Left ventricle myocardium inferior (tissue), 1 donor: ENCODE measurements at places on chromosomes 2 and 18. TPM values are rescaled to one million over a fixed set of nuclear protein-coding genes. Genes with fewer than 3 reads are reported as not detected.

KLHL41 gene
- total RNA-seq = 163 TPM

LIPG gene
- not detected for total RNA-seq

SKA1 gene
- 0.44 TPM for total RNA-seq

SALL3 gene
- 0.36 TPM for total RNA-seq

ANKRD62 gene
- total RNA-seq = not detected

KDM3A gene
- total RNA-seq = 36.2 TPM

CD8A gene
- 0.63 TPM for total RNA-seq

CHRND gene
- not detected for total RNA-seq

FAM228A gene
- total RNA-seq = 0.11 TPM

CFAP65 gene
- not detected for total RNA-seq

CCDC85A gene
- total RNA-seq = 4.4 TPM

CPS1 gene
- 4.9 TPM for total RNA-seq

FAM161A gene
- total RNA-seq = 1.2 TPM

MERTK gene
- 4.7 TPM for total RNA-seq

- peaks cover 6% of the 10 kb centered on the region for H3K4me1 ChIP-seq
- DNase-seq = no peak
- H3K4me3 ChIP-seq = no peak overlapping the region
- H3K27ac ChIP-seq = no peak overlapping the region
- H3K27me3 ChIP-seq = no peaks in the 10 kb centered on the region
These were observed 42.8 kb downstream of the PPP4R1 start for GRCh38 chr18:9571546-9571945.

DNA sequence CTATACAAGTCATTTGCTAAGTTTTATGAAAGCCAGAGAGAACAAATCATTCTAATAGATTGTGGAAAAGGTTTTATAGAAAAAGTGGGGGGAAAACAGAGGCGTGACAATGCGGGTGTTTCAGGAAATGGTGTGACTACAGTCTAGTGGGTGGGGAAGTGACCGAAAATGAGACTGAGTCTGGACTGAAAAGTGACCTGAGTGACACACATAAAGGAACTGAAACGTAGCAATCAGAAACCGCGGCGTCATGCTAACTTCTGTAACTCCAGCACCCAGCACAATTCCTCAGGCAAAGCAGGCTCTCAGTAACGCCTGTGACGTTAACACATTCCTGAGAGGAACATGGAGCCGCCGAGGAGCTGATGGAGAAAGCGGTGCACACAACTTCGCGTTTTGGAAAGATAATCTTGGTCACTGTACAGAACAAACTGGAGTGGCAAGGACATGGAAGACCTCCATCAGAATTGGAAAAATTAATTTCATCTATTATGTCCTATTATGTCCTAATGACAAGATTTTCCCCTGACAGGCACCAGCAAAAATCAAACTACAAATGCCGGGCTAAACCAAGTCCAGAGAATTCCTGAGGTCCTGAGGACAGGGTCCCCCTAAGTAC is 1.4 kb upstream of the CD226 start:
- no peaks in the 10 kb centered on the region for H3K36me3 ChIP-seq
- peaks cover 23% of the 10 kb centered on the region for H3K4me1 ChIP-seq
- H3K4me3 ChIP-seq = peak overlapping the region; percentile 40
- peak overlapping the region; percentile 30 for H3K27ac ChIP-seq
- peak; percentile 24 for DNase-seq

GRCh38 chr18:21074336-21075323 is 37.0 kb downstream of the ROCK1 start:
- no peaks in the 10 kb centered on the region for H3K27me3 ChIP-seq
- no peak overlapping the region for H3K27ac ChIP-seq
- H3K36me3 ChIP-seq = no peaks in the 10 kb centered on the region
- no peak overlapping the region for H3K4me3 ChIP-seq
- peaks cover 66% of the 10 kb centered on the region for H3K4me1 ChIP-seq

GRCh38 chr2:88807237-88807962 is 115.9 kb downstream of the RPIA start:
- peaks cover 29% of the 10 kb centered on the region for H3K27me3 ChIP-seq
- H3K4me1 ChIP-seq = no peaks in the 10 kb centered on the region
- H3K27ac ChIP-seq = no peak overlapping the region

GRCh38 chr18:79555885-79556284 is 123.7 kb upstream of the CTDP1 start:
- H3K27me3 ChIP-seq = peaks cover 3% of the 10 kb centered on the region
- no peak overlapping the region for H3K4me3 ChIP-seq
- no peak for DNase-seq
- H3K27ac ChIP-seq = no peak overlapping the region
- H3K4me1 ChIP-seq = no peaks in the 10 kb centered on the region

GRCh38 chr2:27809761-27810241 is 38.3 kb downstream of the MRPL33 start:
- H3K27me3 ChIP-seq = no peaks in the 10 kb centered on the region
- peaks cover 12% of the 10 kb centered on the region for H3K4me1 ChIP-seq
- H3K4me3 ChIP-seq = no peak overlapping the region
- H3K27ac ChIP-seq = no peak overlapping the region
- H3K36me3 ChIP-seq = no peaks in the 10 kb centered on the region

DNA sequence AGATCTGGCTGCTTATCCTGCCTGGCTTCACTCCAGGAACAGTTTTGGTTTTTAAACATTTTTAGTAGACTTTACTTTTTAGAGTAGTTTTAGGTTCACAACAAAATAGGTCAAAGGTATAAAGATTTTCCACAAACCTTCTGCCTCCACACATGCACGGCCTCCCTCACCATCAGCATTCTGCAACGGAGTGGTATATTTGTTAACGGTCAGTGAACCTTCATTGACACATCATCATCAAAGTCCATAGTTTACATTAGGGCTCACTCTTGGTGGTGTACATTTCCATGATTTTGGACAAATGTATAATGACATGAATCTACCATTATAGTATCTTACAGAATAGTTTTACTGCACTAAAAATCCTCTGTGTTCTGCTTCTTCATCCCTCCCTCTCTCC is 303.1 kb upstream of the EPAS1 start:
- peaks cover 29% of the 10 kb centered on the region for H3K4me1 ChIP-seq
- no peak for DNase-seq
- no peaks in the 10 kb centered on the region for H3K27me3 ChIP-seq
- H3K27ac ChIP-seq = no peak overlapping the region
- no peak overlapping the region for H3K4me3 ChIP-seq

DNA sequence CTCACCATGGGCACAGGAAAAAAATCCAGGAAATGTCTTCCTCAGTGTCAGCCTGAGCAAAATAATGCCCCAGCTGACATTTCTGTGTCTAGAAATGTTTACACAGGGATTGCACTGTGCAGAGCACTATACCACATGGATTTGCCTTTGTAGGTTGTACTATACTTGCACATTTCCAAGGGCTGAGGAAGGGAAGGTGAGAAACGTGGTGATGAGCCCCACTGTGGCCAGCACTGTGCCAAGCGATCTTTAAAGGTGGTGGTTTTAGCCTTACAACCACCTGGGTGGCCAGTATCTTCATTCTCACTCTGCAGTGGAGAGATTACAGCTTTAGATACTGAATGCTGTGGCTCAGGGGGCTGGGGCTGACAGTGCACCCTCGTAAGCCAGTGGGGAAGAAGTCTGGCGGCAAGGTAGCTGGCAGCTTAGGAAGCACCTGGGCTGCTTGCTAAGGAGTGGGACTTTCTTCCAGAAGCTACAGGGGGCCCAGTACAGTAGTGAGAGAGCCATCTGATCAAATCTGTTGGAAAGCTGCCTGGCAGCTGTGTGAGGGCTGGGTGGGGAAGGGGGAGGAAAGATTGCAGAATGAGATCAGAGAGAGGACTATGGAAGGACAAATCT is 81.4 kb upstream of the MSH2 start:
- H3K27me3 ChIP-seq = no peaks in the 10 kb centered on the region
- peaks cover 7% of the 10 kb centered on the region for H3K4me1 ChIP-seq
- H3K4me3 ChIP-seq = no peak overlapping the region
- no peak overlapping the region for H3K27ac ChIP-seq

GRCh38 chr18:21183670-21184069 is 58.4 kb upstream of the GREB1L start:
- H3K36me3 ChIP-seq = no peaks in the 10 kb centered on the region
- DNase-seq = no peak
- no peak overlapping the region for H3K4me3 ChIP-seq
- H3K4me1 ChIP-seq = no peaks in the 10 kb centered on the region
- H3K27ac ChIP-seq = no peak overlapping the region

DNA sequence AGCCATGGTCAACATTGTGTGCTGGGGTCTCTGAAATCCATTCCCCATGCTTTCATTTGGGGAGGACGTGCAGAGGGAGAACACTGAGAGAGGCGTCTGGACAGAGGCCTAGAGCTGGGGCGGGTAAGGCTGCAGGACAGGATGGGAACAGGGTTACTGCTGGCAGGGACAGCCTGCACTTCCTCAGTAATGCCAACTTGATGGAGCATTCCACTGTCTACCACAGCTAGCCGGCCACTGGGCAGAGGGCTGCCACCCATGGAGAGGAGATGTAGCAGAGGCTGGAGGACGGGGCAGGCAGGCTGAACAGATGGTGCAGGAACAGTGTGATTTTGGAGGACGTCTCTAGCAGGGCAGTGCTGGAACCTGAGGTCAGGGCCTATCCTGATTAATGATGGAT is 29.3 kb downstream of the MRPL33 start:
- no peaks in the 10 kb centered on the region for H3K36me3 ChIP-seq
- H3K27ac ChIP-seq = peak overlapping the region; percentile 94

GRCh38 chr18:335733-336132 is 67.9 kb upstream of the THOC1 start:
- no peaks in the 10 kb centered on the region for H3K36me3 ChIP-seq
- no peak overlapping the region for H3K4me3 ChIP-seq
- peaks cover 27% of the 10 kb centered on the region for H3K4me1 ChIP-seq
- no peak for DNase-seq

- no peak overlapping the region for H3K4me3 ChIP-seq
- peaks cover 30% of the 10 kb centered on the region for H3K27me3 ChIP-seq
- no peaks in the 10 kb centered on the region for H3K36me3 ChIP-seq
- H3K27ac ChIP-seq = no peak overlapping the region
- H3K4me1 ChIP-seq = peaks cover 10% of the 10 kb centered on the region
- DNase-seq = no peak
These were observed 290.1 kb upstream of the HDAC4 start for GRCh38 chr2:239690651-239691631.

DNA sequence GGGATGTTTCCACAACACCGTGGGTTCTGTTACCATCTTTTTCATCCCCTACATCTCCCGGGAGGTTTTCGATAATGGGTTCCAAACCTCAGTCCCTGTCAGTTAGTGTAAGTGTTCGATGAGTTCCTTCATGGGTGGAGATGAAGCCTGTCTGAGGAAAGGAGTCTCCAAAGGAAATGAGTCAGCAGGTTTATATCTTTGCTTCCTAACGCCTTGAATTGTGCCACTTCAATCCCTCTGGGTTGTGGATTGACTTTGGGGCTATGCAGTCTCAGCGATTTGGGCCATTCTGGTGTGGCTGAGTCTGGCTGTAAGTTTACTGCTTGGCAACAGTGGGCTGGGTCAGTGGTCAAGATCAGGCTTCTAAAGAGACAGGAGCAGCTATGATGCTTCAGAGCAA is 1.2 kb downstream of the SERPINB5 start:
- H3K4me3 ChIP-seq = no peak overlapping the region
- no peak for DNase-seq
- peaks cover 40% of the 10 kb centered on the region for H3K27me3 ChIP-seq

- H3K4me3 ChIP-seq = no peak overlapping the region
- no peak for DNase-seq
- peaks cover 60% of the 10 kb centered on the region for H3K4me1 ChIP-seq
- peak overlapping the region; percentile 29 for H3K27ac ChIP-seq
- H3K36me3 ChIP-seq = peaks cover 84% of the 10 kb centered on the region
These were observed 70.1 kb downstream of the EPAS1 start for GRCh38 chr2:46367286-46367685.

GRCh38 chr18:57437766-57438671 is 2.8 kb downstream of the ONECUT2 start:
- H3K4me3 ChIP-seq = peak overlapping the region; percentile 53
- H3K4me1 ChIP-seq = peaks cover 78% of the 10 kb centered on the region
- H3K27me3 ChIP-seq = peaks cover 97% of the 10 kb centered on the region
- H3K36me3 ChIP-seq = no peaks in the 10 kb centered on the region
- H3K27ac ChIP-seq = no peak overlapping the region

GRCh38 chr2:195498839-195499490 is 158.1 kb upstream of the SLC39A10 start:
- DNase-seq = no peak
- H3K27ac ChIP-seq = no peak overlapping the region
- no peaks in the 10 kb centered on the region for H3K27me3 ChIP-seq
- no peak overlapping the region for H3K4me3 ChIP-seq

DNA sequence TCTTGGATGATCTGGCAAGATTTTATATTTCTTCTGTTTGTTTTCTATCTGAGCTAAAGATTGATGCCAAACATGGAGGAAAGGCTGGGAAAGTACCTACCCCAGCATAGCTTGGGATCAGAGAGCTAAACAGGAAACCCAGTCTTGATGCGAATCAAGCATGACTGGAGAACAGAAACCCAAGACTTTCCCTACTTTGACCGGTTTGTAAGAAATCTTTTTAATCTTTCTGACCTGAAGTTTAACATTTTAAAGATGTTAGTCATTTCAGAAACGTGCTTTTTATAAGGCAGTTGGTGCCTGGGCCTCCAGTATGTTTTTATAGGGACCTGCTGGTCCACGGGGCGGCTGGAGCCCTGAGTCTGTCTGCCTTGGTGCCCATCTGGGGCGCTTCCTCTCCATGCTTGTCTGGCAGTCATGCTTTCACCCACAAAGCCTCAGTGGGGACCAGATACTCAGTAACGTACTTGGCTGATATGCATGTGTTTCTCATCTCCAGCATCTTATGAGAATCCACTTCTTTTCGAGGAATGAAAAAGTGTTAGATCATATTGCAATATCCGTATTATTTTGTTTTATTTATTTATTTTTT is 266.5 kb downstream of the PTGR3 start:
- no peak overlapping the region for H3K4me3 ChIP-seq
- no peaks in the 10 kb centered on the region for H3K36me3 ChIP-seq
- no peaks in the 10 kb centered on the region for H3K4me1 ChIP-seq

- peaks cover 81% of the 10 kb centered on the region for H3K36me3 ChIP-seq
- no peak overlapping the region for H3K4me3 ChIP-seq
- no peak overlapping the region for H3K27ac ChIP-seq
- H3K27me3 ChIP-seq = no peaks in the 10 kb centered on the region
- H3K4me1 ChIP-seq = no peaks in the 10 kb centered on the region
These were observed 39.7 kb downstream of the DYNC1I2 start for GRCh38 chr2:171726847-171727450.

DNA sequence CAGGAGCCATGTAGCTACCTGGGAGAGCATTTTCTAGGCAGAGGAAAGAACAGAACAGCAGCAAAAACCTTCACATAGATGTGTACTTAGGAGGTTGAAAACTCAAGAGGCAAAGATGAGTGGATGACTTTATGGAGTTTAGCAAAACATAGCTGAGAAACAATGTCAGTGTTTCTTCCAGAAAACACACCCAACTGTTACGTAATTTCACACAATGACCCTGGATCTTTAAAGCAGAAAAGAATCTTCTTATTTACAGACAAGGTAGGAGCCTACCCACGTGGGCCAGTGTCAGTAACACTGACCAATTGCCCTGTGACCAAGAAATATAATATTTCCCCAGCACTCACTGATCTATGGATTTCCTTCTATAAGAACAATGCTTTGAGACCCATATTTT is 254.6 kb downstream of the CDH20 start:
- no peaks in the 10 kb centered on the region for H3K36me3 ChIP-seq
- H3K27me3 ChIP-seq = no peaks in the 10 kb centered on the region
- H3K27ac ChIP-seq = peak overlapping the region; percentile 27
- H3K4me1 ChIP-seq = peaks cover 57% of the 10 kb centered on the region
- no peak for DNase-seq

- no peak overlapping the region for H3K4me3 ChIP-seq
- no peaks in the 10 kb centered on the region for H3K36me3 ChIP-seq
- no peaks in the 10 kb centered on the region for H3K27me3 ChIP-seq
- DNase-seq = no peak
- peaks cover 9% of the 10 kb centered on the region for H3K4me1 ChIP-seq
These were observed 14.4 kb downstream of the PHLPP1 start for GRCh38 chr18:62729487-62730386.

- H3K27me3 ChIP-seq = no peaks in the 10 kb centered on the region
- H3K27ac ChIP-seq = no peak overlapping the region
- H3K4me1 ChIP-seq = peaks cover 34% of the 10 kb centered on the region
These were observed 113.5 kb downstream of the PHLPP1 start for GRCh38 chr18:62828852-62829251.
